Mucosa of descending colon (tissue), 3 donors: ENCODE measurements at places on chromosomes 1 and 21. TPM values are rescaled to one million over a fixed set of nuclear protein-coding genes. Genes with fewer than 3 reads are reported as not detected.
A peak's percentile ranks its signal among the peaks of the same experiment; 100 is the strongest.

- no peak for DNase-seq
Measured at GRCh38 chr1:38028671-38029070, 16.1 kb downstream of the UTP11 start.

DNA sequence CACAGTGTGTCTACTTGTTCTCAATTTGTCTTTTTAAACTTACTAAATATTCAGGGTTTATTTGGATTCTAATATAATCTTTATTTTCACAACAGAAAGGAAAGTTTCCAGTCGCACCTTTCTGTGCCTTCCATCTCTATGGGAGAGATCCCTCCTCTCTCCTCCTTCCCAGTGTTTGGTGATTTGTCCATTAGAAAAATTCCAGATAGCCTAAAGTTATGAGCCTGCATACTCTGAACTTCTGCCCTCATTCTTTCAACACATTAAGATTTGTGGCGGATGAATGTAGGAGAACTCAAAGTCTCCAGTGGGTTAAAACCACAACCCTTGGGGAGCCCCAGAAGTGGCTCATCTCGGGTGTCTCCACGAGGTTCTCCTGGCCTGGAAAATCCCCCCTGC is 3.6 kb downstream of the NHLH2 start:
- DNase-seq = no peak

DNA sequence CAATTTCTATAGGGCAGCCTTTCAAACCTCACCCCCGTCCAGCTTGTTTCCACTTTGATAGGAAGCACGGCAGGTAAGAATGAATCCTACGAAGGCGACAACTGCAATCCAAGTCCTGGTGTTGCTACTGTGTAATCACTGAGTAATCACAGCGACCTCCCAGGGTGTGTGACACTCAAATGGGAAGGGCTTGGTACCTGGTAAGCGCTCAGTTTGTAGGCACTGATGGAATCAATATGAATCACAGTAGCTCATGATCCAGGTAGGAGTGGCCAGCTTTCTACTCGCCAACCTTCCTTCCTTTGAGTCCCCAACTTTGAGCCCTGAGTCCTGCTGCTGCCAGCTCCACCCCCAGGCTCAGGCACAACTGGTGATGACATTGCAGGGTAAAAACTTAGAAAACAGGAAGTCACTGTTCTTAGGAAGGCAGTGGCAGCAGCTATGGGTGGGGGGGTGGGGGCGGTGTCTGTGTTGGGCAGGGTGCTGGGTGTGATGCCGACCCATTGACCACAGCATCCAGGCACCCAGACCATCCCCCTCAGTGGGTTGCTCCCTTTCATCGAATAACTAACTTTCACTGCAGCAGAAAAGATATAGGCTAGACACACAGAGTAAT is 70.7 kb downstream of the CD247 start:
- peak; percentile 80 for DNase-seq

The CDCA8 gene
- 3.8 TPM for total RNA-seq
